RPMI8226 (cell line): ENCODE measurements at places on chromosomes 2 and 18.

- DNase-seq: no peak
Observed at GRCh38 chr2:145846982-145847381, 1327.1 kb upstream of the ZEB2 start.

DNA sequence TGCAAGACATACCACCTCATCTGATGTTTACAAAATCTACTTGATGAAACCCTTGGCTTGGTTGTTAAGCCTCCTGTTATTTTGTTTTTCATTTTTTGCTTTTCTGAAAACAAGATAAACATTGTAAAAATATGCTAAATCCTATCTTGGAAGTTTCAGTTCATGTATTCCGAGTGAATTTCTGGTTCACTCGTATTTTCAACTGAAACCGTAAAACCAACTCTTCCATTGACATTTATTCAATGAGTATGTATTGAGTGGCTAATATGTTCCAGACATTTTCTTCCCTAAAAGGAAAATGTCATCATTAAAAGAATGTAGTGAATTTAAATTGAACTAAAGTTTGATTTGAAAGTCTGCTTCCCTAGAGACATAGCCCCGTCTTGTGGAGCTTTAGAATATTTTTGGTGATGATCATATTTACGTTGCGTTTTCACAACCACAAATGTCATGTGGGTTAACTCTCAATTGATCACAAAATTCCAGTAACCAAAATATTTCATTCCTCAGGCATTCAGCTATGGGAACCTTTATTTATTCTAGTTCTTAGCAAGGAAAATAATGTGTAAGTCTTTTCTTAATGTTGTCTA lies 204.2 kb downstream of the MBD2 start:
- DNase-seq: no peak

GRCh38 chr2:88053296-88053695 lies 2.3 kb downstream of the KRCC1 start:
- DNase-seq: no peak

DNA sequence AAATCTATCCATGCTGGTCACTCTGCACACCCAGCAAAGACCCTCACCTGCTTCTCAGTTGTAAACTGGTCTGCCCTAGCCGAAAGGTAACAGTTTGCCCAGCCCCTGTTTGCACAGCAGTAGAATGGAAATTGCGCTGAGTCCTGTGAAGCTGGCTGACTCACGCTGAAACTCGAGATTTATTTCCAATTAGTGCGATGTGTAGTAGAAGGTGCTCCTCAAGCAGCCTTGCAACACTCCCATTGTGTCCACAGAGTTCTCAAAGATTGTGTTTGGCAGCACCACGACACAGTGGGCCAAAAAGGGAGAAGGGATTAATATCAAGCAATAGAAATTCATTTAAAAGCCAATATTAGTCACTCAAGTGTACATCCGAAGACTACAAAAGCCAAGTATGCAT lies 21.7 kb upstream of the APCDD1 start:
- DNase-seq: peak; percentile 41

- DNase-seq: peak; percentile 51
Observed at GRCh38 chr2:61620244-61621159, 82.3 kb upstream of the XPO1 start.
